ENCODE measurements at places on chromosomes 4 and X.

DNA sequence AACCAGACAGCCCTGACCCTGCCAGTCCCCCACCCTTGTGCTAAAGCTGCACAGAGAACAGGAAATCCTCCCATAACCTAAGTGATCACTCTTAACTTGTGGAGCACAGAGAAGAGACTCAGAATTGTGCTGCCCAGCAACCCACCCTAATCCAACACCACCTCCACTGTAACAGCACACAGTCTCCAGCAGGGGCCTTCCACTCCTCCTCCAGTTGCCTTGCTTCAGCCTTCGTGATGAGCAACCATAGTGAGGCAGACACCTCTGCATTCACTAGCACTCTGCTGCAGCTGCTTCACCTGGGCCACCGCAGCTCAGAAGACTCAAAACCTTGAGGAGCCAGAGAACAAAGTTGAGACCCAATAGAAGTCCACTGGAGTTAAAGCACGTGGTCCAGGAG lies 7.9 kb upstream of the UGT2B4 start:
- DNase-seq = no peak

DNA sequence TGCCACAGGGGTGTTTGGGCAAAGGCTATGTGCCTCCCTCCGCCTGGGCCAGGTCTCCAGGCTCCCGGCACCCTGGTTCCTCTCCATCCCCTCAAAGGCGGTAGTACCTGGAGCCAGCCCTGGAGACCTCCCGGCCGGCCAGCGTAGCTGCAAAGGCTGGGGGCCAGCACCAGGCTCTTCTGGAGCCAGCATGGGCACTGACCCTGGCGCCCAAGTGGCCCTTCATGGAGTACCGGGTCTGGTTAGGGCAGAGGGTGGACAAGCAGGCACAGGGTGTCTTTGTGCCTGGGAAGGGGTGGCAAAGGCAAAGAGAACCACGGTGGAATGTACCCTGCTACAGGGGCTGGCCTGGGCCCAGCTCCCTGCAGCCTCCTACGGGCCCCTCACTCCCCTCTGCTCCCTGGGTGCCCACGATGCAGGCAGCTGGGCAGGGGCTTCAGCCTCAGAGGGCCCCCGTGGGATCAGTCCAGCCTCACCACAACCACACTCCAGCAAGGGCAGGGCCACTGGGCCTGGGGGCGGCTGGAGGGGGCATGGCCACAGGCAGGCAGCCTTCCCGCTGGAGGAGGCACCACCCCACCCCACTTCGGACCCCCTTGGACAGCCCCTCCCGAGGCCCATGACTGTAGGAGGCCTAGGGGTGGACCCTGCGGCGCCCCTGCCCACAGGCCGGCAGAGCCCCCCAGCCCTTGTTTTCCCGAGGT lies 112.9 kb upstream of the NKX1-1 start:
- no peak for DNase-seq

DNA sequence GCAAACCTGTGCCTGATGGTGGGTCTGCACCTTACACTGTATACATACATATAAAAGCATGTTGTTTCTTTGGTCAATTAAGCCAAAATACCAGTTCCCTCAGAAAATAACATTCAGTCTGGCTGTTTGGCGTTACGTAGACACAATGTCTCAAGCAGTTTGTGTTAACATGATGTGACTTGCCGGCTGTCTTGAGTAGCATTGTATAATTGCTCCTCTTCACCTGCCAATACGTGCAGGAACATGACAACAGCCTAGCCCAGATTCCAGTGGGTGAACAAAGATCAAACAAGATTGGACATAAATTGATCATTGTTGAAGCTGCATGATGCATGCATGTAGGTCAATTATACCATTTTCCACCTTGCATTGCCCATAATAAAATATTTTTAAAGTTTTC lies 102.3 kb downstream of the F11 start:
- no peak for DNase-seq

GRCh38 chr4:160877087-160877790 lies 1286.6 kb downstream of the FSTL5 start:
- DNase-seq = no peak

- DNase-seq = no peak
These were observed 1.8 kb downstream of the HS6ST2 start for GRCh38 chrX:132956421-132957210.

- DNase-seq = no peak
These were observed 147.6 kb upstream of the FGF16 start for GRCh38 chrX:77299549-77299948.

- DNase-seq = no peak
These were observed 12.6 kb downstream of the SHOX start for GRCh38 chrX:643241-643595.

DNA sequence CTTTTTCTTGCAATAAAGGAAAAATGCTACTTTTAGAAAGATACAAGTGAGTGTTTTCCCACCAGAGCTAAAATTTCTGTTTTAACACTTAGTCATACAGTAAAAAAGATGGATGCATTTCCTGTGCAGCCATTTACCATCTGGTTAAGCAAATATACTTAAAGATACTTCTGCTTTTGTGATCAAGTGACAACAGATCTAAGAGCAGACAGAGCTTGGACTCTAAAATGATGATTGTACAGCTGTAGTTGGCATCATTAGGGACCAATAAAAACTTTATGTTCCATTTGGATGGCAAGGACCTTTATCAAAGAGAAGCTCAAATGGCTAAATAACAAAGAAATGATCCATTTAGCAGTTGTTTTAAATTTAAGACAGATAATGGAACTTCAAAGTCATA lies 270.8 kb downstream of the FSTL5 start:
- DNase-seq = no peak

GRCh38 chrX:19721726-19722370 lies 165.6 kb downstream of the SH3KBP1 start:
- DNase-seq = no peak

GRCh38 chrX:56615282-56615681 lies 51.9 kb downstream of the UBQLN2 start:
- DNase-seq = no peak
